ELR (cell line): ENCODE measurements at places on chromosomes 1 and 21.

- DNase-seq, result peak; percentile 4
These were observed 28.2 kb upstream of the KLHDC7A start for GRCh38 chr1:18452550-18452949.

- DNase-seq, result no peak
These were observed 142.3 kb upstream of the TMPRSS15 start for GRCh38 chr21:18545908-18546307.

DNA sequence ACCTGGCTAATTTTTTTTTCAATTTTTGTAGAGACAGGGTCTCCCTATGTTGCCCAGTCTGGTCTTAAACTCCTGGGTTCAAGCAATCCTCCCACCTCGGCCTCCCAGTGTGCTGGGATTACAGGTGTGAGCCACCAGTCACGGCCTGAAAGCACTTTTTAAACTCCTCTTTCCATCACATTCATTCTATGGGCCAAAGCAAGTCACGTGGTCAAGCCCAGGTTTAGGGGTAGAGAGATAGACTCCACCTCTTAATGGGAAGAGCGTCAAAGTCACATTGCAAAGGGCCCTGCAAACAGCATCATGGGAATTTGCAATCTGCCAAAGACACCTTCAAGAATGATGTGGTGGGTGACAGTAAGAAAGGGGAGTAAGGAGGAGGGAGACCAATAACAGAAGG is 7.1 kb downstream of the ATP1A4 start:
- no peak for DNase-seq

DNA sequence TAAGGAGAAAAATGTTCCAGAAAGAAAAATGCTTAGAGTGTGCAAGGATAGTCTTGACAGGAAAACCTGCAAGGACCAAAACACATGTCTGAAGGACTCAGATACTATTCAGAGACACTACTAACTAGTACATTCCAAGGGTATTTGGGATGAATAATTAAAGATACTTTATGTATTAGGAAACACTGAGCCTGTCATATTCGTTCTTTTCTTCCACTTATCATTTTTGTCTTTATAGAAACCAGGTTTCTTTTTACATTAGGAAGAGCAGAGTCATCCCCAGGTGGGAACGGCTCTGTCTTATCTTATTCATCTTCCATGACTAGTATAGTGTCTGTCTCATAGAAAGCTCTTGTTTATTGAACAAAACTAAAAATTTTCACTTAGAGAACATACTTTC is 296.2 kb upstream of the ESRRG start:
- no peak for DNase-seq

DNA sequence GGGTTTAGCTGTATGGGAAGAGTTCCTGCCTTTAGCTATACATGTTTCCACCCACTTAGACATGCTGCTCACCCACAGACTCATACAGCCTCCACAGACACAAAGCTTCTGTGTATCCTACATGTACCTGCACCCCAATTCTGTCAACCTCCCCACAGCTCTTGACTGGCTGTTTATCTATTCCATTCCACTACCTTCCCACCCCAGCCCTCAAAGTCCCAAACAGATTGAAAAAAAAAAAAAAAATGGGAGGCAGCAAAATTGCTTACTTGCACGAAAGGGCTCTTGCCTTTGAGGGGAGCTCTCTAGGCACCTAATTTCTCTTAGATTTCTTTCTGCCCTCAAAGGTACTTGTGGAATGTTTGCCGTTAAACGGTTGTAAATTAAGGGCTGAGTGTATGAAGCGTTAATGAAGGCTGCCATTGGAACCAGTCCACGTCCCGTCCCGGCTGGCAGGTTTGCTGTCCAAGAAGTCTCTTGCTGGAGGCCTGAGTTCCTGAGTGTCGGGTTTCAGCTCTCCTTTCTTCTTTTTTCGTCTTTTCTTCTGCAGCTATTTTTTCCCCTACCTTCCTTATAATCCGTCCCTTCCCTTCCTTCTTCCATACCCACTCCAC is 43.6 kb downstream of the PBX1 start:
- DNase-seq, result no peak

DNA sequence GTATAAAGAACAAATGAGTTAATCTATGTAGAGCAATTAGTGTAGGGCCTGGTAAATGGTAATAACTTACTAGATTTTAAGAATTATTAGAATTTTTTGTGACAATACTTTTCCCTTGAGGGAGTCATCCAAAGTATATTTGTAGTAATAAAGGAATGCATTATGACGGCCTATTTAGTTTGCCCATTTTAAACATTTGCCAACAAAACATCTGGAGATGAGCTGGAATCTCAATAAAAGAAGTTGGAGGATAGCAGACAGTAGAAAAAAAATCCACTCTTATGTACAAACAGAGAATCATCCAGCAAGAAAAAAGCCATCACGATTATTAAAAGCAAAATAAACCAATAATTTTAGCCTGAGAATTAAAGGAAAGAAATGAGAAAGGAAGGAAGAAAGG is 567.3 kb upstream of the ADAMTS5 start:
- DNase-seq, result no peak

GRCh38 chr1:203444171-203444576 is 31.4 kb upstream of the PRELP start:
- no peak for DNase-seq

DNA sequence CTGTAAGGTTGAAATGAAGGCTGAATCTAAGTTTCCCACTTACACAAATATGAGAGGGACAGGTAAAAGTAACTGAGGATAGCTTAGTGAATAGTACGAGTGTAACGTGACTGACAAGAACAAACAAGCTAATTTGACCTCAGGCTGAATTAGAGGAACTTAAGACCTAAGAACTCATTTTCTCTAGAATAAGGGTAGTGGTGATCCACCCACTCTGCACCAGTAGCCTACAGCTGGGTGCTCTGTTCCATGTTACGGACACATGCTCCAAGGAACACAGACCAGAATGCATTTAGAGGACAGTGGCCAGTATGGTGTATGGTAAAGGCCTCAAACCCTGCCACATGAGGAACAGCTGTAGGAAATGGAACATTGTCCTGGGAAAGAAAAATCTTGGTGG is 14.9 kb upstream of the TMEM9 start:
- no peak for DNase-seq

GRCh38 chr1:113990961-113991360 is 11.7 kb downstream of the OLFML3 start:
- DNase-seq, result no peak

DNA sequence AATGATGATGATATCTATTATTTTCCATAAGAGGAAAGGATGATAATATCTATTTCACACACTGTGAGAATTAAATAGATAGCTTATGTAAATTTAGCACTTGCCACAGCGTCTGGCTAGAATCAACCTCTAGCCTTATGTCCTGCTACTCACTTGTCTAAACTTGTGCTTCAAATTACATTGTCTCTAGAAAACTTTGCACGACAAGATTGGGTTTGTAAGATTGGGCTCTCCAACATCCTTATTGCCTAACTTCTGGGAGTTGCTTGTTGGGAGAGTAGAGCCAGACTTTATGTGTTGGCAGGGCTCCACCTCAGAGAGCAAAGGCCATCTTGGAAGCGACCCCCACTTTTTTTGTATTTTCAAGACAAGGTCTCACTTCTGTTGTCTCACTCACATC is 50.0 kb upstream of the POGK start:
- DNase-seq, result no peak

- no peak for DNase-seq
These were observed 33.1 kb downstream of the SIPA1L2 start for GRCh38 chr1:232596666-232597303.

GRCh38 chr1:36859926-36860325 is 174.4 kb downstream of the GRIK3 start:
- no peak for DNase-seq

GRCh38 chr1:70438529-70438928 is 27.5 kb downstream of the CTH start:
- DNase-seq, result peak; percentile 37

DNA sequence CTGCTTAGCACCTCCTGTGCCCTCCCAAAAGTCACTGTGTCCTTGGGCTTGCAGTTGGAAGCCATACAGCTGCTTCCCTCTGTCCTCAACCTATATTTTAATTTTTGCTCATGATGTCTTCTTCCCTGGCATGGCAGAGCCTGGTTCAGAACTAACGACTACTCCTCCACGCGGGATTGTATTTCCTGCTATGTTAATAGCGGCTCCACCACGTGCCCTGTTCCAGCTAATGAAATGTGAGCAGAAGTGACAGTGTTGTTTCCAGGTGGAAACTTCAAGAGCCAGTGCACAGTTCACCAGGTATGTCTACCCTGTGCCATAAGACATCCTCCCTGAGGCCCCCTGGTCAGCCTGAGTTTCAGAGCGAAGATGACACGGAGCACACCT is 52.1 kb downstream of the DHRS3 start:
- no peak for DNase-seq

- DNase-seq, result peak; percentile 48
These were observed 508 bp downstream of the RAVER2 start for GRCh38 chr1:64745181-64745985.

DNA sequence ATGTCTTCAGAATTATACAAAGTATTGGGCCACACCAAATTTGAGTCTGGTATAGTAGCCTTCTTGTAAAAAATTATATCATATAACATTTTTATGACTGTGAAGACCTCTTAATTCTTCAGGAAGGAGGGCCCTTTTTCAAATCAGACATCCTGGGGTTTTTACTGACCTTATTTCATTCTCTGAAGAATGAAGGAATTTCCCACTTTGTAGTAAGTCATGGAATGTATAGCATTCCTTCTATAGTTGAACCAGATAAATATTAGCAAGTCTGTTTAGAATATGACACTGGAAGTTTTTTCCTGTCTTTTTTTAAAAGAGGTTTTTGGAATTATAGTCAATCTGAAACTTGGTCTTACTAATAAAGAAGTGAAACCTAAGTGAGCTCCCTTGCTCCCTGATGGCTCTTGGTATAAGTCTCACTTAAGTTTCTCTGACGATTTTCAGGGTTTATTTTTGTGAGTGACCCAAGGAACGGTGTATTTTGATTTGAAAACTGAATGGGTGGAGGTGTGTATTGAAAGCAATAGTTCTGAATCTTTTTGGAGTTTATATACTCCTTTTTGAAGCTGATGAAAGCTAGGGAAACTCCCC is 23.7 kb downstream of the SNX27 start:
- no peak for DNase-seq

- no peak for DNase-seq
These were observed 17.7 kb downstream of the DISP3 start for GRCh38 chr1:11496551-11497080.
